ENCODE measurements at places on chromosomes 13 and 19.

DNA sequence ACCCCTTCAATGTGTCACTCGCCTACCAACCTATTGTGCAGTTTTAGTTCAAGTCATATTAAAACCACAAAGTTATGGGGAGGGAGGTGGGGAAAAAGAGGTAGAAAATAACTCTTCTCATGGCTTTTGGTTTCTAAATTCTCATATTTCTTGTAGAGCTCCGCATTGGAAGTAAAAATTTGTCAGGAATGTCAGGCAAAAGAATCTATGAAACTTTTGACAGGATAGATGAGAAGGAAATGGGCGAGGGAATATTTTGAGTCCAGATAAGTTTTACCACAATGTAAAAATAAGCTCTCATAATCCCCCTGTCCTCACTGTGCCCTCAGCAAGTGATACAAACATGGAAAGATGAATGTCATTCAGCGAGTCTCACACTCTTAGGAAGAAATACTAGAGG lies 270.4 kb downstream of the DLEU7 start:
- no peak for DNase-seq

DNA sequence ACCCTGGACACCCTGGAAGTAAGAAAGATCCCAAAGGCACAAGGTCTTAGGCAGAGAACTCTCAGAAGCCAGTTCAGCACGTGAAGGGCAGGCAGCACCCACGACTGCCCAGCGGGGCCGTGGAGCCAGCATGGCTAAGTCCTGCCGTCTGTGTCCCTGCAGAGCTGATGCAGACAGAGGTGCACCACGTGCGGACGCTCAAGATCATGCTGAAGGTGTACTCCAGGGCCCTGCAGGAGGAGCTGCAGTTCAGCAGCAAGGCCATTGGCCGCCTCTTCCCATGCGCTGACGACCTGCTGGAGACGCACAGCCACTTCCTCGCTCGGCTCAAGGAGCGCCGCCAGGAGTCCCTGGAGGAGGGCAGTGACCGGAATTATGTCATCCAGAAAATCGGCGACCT lies 44.8 kb downstream of the PEX11G start:
- no peak for DNase-seq

GRCh38 chr19:3383121-3383722 lies 16.8 kb downstream of the NFIC start:
- DNase-seq, result no peak

- DNase-seq, result no peak
These were observed 16.9 kb upstream of the ADGRL1 start for GRCh38 chr19:14222886-14223285.

Data from keratinocyte (primary cell).